M059J (cell line): ENCODE measurements at places on chromosomes 16 and 17. TPM values are rescaled to one million over a fixed set of nuclear protein-coding genes. Genes with fewer than 3 reads are reported as not detected.

GRCh38 chr17:55152236-55152635, 112.5 kb upstream of the HLF start:
- DNase-seq: peak; percentile 45

DNA sequence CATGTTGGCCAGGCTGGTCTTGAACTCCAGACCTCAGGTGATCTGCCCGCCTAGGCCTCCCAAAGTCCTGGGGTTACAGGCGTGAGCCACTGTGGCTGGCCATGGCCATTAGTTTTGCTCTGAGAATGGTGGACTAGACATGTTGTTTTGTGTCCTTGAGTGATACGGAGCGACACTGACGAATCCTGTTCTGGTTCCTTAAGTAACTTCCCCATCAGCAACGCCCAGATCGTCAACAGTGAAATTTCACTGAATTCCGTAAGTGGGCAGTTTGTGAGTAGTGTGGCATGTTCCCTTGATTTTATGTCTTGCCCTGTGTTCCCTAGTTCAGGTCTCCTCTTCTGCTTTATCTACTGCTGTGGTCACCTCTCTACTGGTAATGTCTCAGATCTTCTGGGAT, 67.4 kb downstream of the SNX29 start:
- no peak for DNase-seq

DNA sequence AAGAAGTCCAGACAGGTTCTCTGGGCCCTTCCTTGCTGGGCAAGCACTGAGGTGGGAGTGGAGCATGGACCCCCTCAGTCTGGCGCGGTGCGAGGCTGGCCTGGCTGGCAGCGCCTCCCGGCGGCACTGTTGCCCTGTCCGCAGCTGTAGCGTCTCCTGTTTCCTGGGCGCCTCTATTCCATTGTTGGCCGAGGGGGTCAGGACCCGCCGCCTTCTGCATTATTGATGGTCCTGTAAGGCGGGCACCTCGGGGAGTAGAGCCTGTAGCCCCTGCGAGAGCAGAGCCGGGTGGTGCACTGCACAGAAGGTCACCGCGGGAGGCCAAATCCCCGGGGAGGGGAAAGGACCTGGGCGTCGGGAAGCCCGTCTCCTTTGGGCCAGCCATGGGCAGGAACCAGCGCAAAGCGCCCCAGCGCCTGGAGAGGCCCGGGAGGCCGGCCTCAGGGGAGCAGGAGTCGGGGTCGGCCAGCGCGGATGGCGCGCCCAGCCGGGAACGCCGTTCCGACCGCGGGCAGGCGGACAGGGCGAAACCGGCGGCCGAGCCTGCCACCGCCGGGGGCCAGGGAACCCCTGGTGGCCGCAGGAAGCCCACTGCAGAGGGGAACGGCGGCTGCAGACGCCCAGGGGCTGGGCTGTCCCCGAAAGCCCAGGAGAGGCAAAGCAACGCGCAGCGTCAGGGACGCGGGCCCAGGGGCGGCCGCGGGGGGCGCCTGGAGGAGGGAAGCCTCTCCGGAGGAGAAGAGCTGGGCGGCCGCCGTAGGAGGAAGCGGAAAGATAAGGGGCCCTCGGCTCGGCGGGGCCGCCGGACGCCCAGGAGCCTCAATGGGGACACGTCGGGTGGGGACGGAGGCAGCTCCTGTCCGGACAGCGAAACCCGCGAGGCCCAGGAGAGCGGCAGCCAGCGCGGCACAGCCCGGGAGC, at the start of gene MYO15B:
Gene MYO15B (plus strand): TSS at position 126 of the 921 bp plus-strand sequence. CDS start 258 bp downstream, at position 384.
- no peak for DNase-seq

- DNase-seq: no peak
Measured at GRCh38 chr17:74491626-74492025, 25.2 kb downstream of the CD300A start.

DNA sequence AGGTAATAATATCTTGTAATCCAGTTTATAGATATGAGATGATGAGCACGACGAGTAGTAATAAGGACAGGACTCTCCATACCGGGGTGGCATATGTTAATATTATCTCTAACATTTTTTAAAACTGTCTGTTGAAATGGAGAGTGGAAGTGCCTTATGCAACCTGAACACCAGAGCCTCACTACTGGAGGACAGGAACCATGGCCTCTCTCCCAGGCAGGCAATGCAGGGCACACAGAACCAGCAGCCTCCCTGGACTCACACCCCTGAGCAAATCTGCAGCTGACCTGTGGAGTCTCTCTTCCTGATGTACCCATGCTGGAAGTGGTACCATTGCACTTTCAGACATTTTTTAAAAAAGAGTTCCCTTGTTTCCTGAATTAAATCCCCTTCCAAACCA, 55.2 kb upstream of the ERN1 start:
- DNase-seq: no peak

DNA sequence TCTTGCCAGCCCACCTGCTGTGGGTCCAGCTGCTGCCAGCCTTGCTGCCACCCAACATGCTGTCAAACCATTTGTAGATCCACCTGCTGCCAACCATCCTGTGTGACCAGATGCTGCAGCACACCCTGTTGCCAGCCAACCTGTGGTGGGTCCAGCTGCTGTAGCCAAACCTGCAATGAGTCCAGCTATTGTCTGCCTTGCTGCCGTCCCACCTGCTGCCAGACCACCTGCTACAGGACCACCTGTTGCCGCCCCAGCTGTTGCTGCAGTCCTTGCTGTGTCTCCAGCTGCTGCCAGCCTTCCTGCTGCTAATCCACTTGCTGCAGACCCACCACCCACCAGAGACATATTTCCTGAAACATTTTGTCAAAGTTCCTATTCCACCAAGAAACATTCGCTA, 641 bp downstream of the KRTAP9-1 start:
- DNase-seq: no peak

DNA sequence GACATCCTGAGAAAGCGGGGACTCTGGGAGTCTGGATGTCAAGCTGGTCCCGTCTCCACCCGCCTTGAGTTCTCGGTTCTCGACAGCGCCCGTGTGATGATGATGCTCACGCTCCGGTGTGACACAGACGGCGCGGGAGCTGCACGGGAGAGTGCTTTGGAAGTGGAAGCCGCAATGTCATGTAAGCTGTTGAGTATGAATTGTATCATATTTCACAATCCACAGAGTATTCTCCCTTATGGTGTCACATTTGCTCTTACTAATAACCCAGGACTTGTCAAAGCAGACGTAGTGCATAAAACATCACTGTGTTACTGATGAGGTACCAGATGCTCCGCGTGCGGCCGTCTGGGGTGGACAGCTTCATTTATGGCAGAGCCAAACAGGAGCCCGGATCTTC, 217.5 kb upstream of the CHMP6 start:
- DNase-seq: no peak

DNA sequence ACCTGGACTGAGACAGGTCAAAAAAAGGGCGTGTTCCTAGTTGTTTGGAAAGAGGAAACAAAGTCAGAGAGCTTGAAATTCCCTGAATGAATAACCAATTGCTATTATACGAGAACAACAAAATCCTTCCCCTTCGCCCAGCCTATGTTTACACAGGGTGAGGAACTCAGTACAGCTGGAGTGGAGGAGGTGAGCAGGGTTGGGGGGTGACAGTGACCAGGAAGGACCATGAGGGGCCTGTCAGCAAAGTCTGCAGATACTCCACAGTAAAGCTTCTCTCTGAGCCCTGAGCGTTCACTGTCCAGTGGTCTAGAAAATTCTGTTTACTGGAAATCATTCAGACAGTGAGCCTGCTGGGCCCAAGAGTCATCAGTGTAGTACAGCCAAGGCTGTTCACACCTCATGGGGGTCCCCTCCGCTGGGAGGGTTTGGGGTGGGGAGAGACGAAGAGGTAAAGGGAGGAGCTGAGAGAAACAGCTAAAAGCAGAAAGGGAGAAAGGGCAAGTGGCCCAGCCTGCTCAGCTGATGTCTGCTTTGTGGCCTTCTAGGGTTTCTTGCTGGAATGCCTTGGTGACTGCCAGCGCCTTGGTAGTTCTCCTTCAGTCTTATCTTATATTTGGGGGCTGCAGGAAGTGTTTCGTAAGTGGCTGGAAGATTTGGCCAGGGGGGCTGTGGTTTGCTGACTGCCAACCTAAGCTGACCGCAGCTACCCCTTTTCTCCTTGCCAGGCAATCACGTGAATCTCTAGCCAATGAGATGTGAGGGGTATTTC, 5.7 kb downstream of the DUSP3 start:
- no peak for DNase-seq

Gene AGRP
- not detected in 2 replicates for total RNA-seq
